ENCODE measurements at places on chromosomes 16 and 17. TPM values are rescaled to one million over a fixed set of nuclear protein-coding genes. Genes with fewer than 3 reads are reported as not detected.

The GP1BA gene
- total RNA-seq = not detected

The PLA2G10 gene
- total RNA-seq = not detected

The SLFN12L gene
- not detected for total RNA-seq

The PPP4C gene
- total RNA-seq = 63.2 TPM

The TBC1D3H gene
- not detected for total RNA-seq

The SKAP1 gene
- not detected for total RNA-seq

The NTN3 gene
- total RNA-seq = 0.51 TPM

The PRSS8 gene
- total RNA-seq = 0.12 TPM

The CCL17 gene
- total RNA-seq = not detected

The KRT9 gene
- total RNA-seq = not detected

The METTL2A gene
- 9.9 TPM for total RNA-seq

The MYH13 gene
- 0.47 TPM for total RNA-seq

The CES5A gene
- not detected for total RNA-seq

The RDM1 gene
- not detected for total RNA-seq

The SLC6A4 gene
- total RNA-seq = 2.3 TPM

The VTN gene
- total RNA-seq = 17.4 TPM

The CANT1 gene
- total RNA-seq = 35.2 TPM

The NOXO1 gene
- total RNA-seq = 2.1 TPM

The ITGB4 gene
- 0.17 TPM for total RNA-seq

The TLCD1 gene
- total RNA-seq = 20.7 TPM

The TNFRSF17 gene
- not detected for total RNA-seq

The CD300C gene
- not detected for total RNA-seq

The SSTR5 gene
- total RNA-seq = not detected

The ADAM11 gene
- total RNA-seq = 2.7 TPM

The KCNH4 gene
- total RNA-seq = not detected

The MYCBPAP gene
- 0.23 TPM for total RNA-seq

The KRTAP1-5 gene
- total RNA-seq = not detected

The NPIPA7 gene
- total RNA-seq = 1.9 TPM

The TEX19 gene
- total RNA-seq = not detected

The CDH13 gene
- 26.6 TPM for total RNA-seq

The KRT15 gene
- total RNA-seq = not detected

The NOG gene
- total RNA-seq = not detected

The TLE7 gene
- total RNA-seq = not detected

The TP53TG3F gene
- total RNA-seq = not detected

The MT2A gene
- 134 TPM for total RNA-seq

The CCL1 gene
- not detected for total RNA-seq

The HID1 gene
- total RNA-seq = 5.2 TPM

The MMP15 gene
- total RNA-seq = 8.1 TPM

The TAC4 gene
- total RNA-seq = not detected

The NPIPA5 gene
- total RNA-seq = 11.1 TPM

The PCGF2 gene
- total RNA-seq = 8.5 TPM

The RHBDF1 gene
- total RNA-seq = 49.1 TPM

The KCTD19 gene
- total RNA-seq = not detected

The FBXW10 gene
- total RNA-seq = not detected

The DPEP2 gene
- not detected for total RNA-seq

The FKBP10 gene
- 285 TPM for total RNA-seq

The SLFN13 gene
- total RNA-seq = 0.85 TPM

The STX1B gene
- 0.94 TPM for total RNA-seq

The KRTAP16-1 gene
- not detected for total RNA-seq

The MC1R gene
- total RNA-seq = 3.6 TPM
